Adrenal gland (tissue), 19 donors: ENCODE measurements at places on chromosomes 3 and 15. TPM values are rescaled to one million over a fixed set of nuclear protein-coding genes. Genes with fewer than 3 reads are reported as not detected.

CLEC3B gene
- 251 TPM for polyA plus RNA-seq

KCNMB2 gene
- 2.9 TPM for polyA plus RNA-seq

TEX9 gene
- polyA plus RNA-seq: 3.9 TPM

STAC gene
- 5.3 TPM for polyA plus RNA-seq

RASGRP1 gene
- polyA plus RNA-seq: 0.13 TPM

MST1 gene
- polyA plus RNA-seq: 7.5 TPM

GRK7 gene
- polyA plus RNA-seq: not detected

ST6GAL1 gene
- polyA plus RNA-seq: 7.2 TPM

ANKRD28 gene
- 11.0 TPM for polyA plus RNA-seq

ZIC1 gene
- 0.08 TPM for polyA plus RNA-seq

GXYLT2 gene
- polyA plus RNA-seq: 1.9 TPM

SPESP1 gene
- 5.2 TPM for polyA plus RNA-seq

LRRIQ4 gene
- 0.16 TPM for polyA plus RNA-seq

ERICH6 gene
- not detected for polyA plus RNA-seq

CHRNA3 gene
- 57.1 TPM for polyA plus RNA-seq

SCG3 gene
- 3.4 TPM for polyA plus RNA-seq

FOXB1 gene
- not detected for polyA plus RNA-seq

SCAPER gene
- polyA plus RNA-seq: 15.9 TPM

GPR27 gene
- polyA plus RNA-seq: 1.6 TPM

EHHADH gene
- polyA plus RNA-seq: 3.1 TPM

CSTA gene
- 15.7 TPM for polyA plus RNA-seq

RPP25 gene
- polyA plus RNA-seq: 12.1 TPM

ACSBG1 gene
- polyA plus RNA-seq: 2.5 TPM

PPM1L gene
- polyA plus RNA-seq: 5.5 TPM

CHRNA5 gene
- 1.6 TPM for polyA plus RNA-seq

MAGI1 gene
- polyA plus RNA-seq: 13.7 TPM

ITPKA gene
- polyA plus RNA-seq: 20.4 TPM

C15orf62 gene
- 0.27 TPM for polyA plus RNA-seq

MLF1 gene
- polyA plus RNA-seq: 4.7 TPM

SPINT1 gene
- 1.1 TPM for polyA plus RNA-seq

GOLGA8J gene
- polyA plus RNA-seq: not detected

USP3 gene
- polyA plus RNA-seq: 30.5 TPM

SLC22A13 gene
- polyA plus RNA-seq: 0.16 TPM

DUOXA2 gene
- 0.11 TPM for polyA plus RNA-seq

PIK3CB gene
- polyA plus RNA-seq: 4.6 TPM
